ENCODE measurements at places on chromosomes 1 and 21. TPM values are rescaled to one million over a fixed set of nuclear protein-coding genes. Genes with fewer than 3 reads are reported as not detected.

The BLACAT1 gene
- total RNA-seq = not detected

GRCh38 chr1:31479811-31480210 lies 66.8 kb downstream of the SERINC2 start:
- DNase-seq = no peak

The SLC45A3 gene
- total RNA-seq = 0.35 TPM

- DNase-seq = no peak
Observed at GRCh38 chr1:108556066-108556465, 3.8 kb upstream of the EEIG2 start.

DNA sequence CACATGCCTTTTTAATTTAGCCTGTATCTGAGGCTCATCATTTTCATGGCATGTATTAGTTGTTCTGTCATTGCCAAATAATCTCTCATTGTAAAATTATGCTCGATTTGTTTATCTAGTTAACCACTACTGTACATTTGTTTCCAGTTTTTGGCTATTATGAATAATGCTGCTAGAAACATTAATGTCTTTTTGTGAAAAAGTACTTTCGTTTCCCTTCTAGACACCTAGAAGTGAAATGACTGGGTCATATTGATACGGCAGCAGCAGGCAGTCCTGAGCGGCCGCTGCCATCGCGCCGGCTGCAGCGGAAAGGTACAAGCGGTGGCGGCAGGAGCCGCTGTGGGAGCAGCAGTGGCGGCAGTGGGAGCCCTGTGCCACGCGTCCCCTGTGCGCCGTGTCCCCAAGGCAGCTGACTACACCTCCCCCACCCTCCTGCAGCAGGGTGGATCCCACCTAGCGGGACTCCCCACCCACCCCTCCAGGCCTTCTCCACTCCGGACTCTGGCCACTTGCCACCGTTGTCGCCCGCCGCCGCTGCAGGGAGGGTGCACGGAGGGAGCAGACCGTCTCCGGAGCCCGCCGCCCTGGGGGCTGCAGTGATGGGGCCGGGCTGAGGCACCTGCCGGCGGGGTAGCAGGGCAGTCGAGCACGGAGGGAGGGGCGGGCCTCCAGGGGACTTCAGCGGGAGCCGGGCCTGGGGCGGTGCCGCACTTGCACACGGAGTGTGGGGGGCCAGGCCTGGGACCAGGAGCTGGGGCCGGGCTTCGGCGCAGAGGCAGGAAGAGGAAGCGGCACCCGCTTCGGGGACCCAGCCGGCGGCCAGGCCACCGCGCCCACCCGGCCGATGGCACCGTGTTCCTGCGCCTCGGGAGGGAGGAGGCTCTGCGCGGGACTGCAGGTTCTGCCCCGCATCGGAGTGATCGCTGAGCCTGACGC lies 66.8 kb upstream of the RGS7 start:
- peak; percentile 3 for DNase-seq

The MIER1 gene
- 56.3 TPM for total RNA-seq

DNA sequence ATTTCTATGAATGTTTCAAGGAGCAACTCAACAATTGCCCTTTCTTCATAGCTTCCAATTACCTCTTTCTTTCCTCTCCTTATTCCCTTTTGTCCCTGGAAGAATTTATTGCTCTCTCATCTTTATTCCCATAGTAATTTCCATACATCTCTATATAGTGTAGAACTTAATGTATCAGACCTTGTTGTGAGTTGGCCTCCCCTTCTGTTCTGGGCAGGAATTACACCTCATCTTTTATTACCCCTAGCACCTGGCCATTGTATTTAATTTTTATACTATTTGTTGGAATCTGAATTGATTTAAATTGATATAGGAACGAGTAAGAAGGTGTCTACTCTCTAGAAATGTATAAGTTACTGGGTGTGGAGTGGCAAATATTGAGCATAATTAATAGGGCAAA lies 114.5 kb downstream of the CACHD1 start:
- DNase-seq = no peak

The DNALI1 gene
- 0.23 TPM for total RNA-seq

- no peak for DNase-seq
Observed at GRCh38 chr1:48500541-48501450, 28.8 kb upstream of the SPATA6 start.

- no peak for DNase-seq
Observed at GRCh38 chr1:74205266-74205665, 7.2 kb downstream of the FPGT start.

The SHISAL2A gene
- total RNA-seq = 79.9 TPM

- no peak for DNase-seq
Observed at GRCh38 chr21:18743531-18743930, 339.9 kb upstream of the TMPRSS15 start.

GRCh38 chr1:200037904-200038303 lies 10.4 kb downstream of the NR5A2 start:
- no peak for DNase-seq

The GJA9 gene
- not detected for total RNA-seq

DNA sequence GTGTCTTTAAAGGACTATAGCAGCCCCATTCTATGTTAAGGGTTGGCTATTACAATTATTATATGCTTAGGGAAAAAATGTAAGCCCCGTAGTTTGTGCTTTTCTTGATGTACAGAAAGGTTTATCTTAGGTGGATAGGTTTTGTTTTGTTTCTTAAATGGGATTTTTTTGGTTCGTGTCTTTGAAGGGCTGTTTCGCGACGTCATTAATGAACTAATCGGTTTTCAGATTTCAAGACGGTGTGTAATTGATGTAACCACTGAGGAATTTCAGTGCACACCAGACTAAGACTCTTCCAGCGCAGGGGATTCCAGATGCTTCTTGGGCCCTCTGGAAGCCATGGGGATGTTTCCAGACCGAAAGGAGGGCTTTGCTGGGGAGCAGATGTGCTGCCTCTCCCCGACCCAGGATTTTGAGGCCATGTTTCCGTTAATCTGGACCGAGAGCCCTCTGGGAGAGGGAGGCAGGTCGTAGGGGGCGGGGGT lies 4.8 kb upstream of the SIM2 start:
- no peak for DNase-seq

DNA sequence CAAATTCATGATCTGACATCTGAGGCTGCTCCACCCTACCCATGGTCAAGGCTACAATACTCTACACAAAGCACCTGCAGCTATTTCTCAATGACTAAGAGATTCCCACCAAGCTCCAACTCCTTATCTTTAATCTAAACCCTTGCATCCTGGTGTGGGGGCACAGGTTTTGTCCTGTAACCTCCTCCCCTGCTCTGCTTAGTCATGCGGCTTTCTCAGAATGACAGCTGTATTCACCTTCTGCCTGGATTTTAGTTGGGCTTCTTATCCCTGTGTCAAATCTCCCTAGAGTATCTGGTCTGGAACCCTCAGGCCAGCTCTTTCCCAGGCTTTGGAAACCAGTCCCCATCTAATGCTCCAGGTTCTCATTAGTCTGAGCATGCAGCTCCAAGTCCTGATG lies 159.0 kb downstream of the BARHL2 start:
- no peak for DNase-seq

DNA sequence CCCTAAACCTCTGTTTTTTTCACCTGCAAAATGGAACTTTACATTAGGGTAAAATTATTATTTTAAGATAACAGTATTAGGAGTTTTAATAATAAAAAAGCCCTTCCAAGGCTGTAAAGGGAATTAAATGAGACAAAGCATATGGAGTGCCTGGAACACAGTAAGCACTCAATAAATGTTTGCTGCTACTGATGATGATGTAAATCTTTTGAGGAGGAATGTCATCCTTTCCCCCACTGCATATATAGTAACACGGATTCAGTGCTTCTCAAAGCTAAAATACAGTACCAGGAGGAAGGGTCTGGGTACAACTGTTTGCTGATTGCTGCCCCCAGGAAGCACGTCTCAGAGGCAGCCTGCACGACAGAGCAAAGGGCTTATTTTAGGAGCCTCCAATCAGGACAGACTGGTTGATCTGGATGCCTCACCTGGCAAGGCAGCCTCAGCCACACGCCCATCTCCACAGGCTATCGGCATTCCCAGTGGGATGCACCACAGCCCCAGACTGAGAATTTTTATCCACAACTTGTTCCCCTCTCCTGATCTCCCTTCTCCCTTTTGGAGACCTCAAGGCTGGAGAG lies 64.4 kb downstream of the GADD45A start:
- no peak for DNase-seq

- DNase-seq = no peak
Observed at GRCh38 chr1:159929155-159930051, 4.1 kb upstream of the TAGLN2 start.

GRCh38 chr1:56135864-56136147 lies 443.6 kb downstream of the PLPP3 start:
- DNase-seq = no peak

The NBL1 gene
- 13.7 TPM for total RNA-seq

DNA sequence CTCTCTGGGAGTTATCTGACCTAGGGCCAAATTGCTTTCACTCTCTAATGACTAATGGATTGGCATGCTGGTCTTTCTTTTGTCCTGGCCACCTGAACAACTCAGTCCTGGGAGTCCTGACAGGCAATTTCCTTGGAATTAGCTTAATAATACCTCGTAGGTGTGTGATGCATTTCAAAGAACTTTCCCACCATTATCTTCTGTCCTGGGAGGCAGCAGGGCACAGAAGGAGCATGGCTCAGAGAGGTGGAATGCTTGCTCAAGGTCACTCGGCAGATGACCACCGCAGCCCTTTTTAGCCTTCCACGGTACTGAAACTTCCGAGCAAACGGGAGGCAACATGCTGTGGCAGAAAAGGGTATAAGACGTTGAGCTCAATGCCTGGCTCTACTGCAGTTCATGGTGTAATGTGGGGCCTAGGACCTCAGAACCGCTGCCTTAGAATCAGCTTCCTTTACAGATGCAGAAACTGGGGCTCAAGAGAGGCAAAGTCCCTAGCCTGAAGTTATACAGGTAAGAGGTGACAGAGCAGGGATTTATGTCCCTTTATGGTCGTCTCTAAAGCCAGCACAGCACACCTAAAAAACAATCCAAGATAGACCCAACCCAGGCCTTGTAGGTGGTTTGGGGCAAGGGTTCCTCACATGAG lies 3.2 kb downstream of the ID3 start:
- DNase-seq = no peak

The CFAP45 gene
- 1.2 TPM for total RNA-seq

The ADGRB2 gene
- 0.98 TPM for total RNA-seq

- DNase-seq = no peak
Observed at GRCh38 chr21:24636696-24637095, 970.6 kb downstream of the MRPL39 start.

GRCh38 chr1:85264150-85264549 lies 4.7 kb upstream of the C1orf52 start:
- no peak for DNase-seq

The OPTC gene
- not detected for total RNA-seq

DNA sequence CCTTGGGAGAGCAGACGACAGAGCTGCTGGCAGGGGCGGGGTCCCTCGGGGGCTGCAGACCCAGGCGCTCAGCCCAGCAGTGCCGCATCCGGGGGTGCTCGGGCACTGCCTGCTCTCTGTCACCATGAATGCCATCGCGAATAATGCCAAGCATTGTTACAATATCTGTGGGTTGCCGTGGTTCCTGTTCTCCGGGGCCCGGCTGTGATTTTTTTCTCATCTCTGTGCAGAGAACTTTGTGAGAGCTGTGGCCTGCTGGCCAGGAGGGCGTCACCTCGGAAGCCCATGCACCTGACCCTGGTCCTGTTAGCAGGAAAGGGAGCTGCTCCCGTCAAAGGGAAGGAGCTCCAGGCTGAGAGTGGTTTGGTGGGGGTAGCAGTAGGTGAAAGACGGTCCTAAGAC lies 70.4 kb downstream of the PRDM16 start:
- DNase-seq = no peak

The SLAMF7 gene
- total RNA-seq = 32.0 TPM

The IGSF21 gene
- total RNA-seq = not detected

- DNase-seq = no peak
Observed at GRCh38 chr1:17091252-17091651, 28.0 kb downstream of the PADI2 start.

DNA sequence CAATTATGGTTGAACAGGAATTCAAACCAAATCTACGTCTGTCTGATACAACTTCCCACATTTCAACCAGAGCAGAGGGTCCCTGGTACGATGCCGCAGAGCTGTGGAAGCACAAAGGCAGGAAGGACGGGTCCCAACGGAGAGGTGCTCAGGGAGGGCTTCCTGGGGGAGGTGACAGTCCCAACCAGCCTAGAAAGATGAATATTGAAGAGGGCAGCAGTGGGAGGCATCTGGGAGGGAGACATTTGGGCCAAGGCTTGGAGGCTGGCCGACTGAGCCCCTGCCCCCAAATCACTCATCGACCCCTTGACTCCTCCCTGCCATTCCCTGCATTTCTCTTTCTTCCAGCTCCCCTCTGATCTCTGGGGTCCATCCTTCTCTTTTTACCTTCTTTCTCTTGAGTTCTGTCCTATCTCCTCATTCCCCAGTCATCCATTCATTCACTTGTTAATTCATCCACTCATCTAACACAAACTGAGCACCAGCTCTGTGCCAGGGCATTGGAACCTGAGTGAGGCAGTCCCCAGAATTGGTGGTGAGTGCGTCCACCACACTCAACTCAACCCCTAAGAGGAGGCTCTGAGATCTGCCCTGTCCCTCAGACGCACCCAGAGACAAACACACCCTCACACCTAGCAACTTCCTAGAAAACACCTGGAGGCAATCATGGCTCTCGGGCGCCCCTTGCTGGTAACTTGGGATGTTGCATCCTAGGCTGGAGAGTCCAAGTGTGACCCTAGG lies 13.2 kb upstream of the CELA3B start:
- DNase-seq = peak; percentile 65

- peak; percentile 19 for DNase-seq
Observed at GRCh38 chr1:20640183-20640597, 6.9 kb downstream of the PINK1 start.

The CFAP107 gene
- not detected for total RNA-seq

DNA sequence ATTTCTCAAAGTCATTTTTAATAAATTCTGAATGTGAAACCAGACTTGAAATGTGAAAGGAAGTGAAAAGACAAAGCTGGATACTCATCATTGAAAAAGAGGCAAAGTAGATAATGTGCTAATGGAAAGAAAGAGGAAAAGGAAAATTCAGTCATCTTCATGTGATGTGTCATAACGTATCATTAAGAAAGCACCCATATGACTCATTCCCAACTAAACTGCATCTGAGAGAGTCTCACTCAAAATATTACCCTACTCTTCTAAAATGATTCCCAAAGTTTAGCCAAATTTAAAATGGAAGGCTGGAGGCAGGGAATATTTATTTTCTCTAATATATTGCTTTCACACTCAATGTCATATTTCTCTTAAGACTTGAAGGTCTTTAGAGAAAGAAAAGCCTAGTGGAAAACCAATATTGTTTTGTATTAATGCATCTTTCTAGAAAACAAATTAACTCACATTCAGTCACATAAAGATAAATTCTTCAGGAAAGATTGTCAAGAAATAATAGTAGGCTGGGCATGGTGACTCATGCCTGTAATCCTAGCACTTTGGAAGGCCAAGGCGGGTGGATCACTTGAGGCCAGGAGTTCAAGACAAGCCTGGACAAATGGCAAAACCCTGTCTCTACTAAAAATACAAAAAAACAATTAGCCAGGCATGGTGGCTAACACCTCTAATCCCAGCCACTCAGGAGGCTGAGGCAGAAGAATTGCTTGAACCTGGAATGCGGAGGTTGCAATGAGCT lies 129.9 kb downstream of the SLC30A10 start:
- no peak for DNase-seq

DNA sequence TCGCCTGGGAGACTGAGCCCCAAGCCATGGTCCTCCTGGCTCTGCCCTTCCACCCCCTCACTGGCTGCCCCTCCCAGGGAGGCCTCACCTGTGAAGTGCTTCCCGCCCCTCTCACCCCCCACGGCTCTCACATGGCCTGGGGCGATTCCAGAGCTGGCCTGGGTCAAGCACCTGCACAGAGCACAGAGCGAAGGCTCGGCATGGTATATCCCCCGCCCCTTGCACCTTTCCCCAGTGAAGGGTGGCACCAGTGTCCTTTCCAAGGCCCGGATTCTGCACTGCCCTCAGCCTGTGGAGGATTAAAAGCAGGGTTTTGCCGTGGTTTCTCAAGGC lies 1.1 kb upstream of the AJAP1 start:
- DNase-seq = no peak

- no peak for DNase-seq
Observed at GRCh38 chr1:172293429-172293828, 127.1 kb upstream of the C1orf105 start.

Data from T-cell (primary cell).